T follicular helper cell (primary cell): ENCODE measurements at places on chromosomes 13 and 19.

DNA sequence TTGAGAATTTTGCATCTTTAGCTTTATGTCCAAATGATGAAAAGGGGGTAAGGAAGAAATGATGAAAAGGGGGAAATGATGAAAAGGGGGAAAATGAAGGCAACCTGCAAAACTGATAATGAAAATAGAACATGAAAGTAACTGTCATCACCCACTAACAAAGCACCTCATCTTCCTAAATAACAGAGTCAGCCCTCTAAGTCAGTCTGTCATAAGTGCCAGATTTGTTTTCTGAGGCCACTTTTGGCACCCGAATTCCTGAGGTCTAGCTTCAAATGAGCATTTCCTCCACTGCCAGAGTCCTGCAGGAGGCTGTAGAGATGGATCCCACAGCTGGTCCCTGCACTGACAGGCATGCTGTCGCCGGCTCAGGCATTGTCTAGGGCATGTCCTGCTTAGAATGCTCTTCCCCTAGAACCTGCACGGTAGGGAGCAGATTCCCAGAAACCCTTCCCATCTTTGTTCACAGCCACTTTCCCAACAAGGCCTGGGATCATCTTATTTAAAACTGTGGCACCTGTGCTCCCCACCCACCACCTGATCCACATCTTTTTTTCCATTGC is 25.3 kb downstream of the RAP2A start:
- no peak for DNase-seq

DNA sequence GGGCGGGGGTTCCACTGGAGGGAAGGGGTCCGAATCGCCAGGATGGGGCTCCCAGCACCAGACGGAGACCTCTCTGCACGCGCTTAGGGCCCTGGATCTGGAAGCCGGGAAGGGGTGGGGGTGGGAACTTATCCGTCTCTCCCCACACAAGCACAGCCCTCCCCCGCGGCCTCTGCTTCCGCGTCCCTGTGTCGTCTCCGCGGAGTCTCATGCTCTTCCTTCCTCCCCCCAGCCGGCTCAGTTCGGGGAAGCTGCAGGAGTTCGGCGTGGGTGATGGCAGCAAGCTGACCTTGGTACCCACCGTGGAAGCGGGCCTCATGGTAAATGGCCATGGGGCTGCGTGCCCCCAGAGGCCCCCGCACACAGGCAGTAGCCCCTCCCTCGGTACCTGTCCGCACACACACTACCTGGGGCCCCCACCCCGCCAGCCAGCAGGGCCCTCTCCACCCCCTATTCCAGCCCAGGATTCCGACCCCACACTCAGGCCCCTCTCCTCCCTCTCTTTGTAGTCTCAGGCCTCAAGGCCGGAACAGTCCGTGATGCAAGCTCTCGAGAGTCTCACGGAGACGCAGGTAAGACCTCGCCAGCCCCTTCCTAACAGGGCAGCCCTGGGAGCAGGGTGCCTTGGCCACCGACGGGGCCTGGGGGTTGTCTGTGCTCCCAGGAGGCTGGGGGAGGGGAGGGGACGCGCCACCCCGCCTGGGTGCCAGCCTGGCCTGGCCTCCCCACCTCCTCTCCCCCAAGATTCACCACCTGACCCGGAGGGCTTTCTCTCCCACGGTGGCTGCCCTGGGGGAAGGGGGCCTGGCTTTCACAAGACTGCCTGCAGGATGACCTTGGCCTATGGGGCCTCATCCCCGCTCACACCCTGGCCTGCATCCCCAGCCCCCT is 3.2 kb downstream of the MIDN start:
- peak; percentile 63 for DNase-seq

- DNase-seq: no peak
These were observed 128.6 kb downstream of the USP12 start for GRCh38 chr13:27043013-27043412.

DNA sequence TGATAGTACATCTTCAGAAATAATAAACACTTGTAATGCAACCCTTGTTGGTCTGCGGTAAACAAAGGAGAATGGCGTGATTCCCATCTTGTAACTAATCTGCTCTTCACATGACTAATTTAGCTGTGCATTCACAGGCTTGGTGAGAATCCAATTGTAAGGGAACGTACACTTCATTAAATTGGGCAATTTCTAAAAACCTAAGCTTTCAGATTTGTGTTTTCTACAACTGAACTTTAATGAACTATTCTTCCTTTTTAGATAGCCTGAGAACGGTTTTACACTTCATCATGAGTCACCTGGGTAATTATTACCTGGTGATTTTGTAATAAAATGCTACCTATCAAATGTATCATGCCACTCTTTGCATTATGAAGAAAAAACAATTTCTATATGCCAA is 306.9 kb downstream of the KLF5 start:
- DNase-seq: no peak

DNA sequence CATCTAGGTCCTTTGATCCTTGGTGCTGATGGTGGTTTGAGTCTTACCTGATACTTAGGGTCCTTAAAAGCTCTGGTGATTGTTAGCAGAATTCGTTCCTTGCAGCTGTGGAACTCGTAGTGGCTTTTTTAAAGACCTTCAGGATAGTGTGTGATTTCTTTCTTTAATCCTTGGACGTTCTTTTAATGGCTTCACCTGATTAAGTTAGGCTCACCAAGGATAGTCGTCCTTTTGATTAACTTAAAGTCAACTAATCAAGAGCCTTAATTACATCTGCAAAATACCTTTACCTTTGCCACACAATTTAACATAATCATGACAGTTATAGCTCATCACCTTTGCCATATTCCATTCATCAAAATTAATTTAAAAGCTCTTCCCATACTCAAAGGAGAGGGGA is 1807.7 kb downstream of the OLFM4 start:
- DNase-seq: no peak

DNA sequence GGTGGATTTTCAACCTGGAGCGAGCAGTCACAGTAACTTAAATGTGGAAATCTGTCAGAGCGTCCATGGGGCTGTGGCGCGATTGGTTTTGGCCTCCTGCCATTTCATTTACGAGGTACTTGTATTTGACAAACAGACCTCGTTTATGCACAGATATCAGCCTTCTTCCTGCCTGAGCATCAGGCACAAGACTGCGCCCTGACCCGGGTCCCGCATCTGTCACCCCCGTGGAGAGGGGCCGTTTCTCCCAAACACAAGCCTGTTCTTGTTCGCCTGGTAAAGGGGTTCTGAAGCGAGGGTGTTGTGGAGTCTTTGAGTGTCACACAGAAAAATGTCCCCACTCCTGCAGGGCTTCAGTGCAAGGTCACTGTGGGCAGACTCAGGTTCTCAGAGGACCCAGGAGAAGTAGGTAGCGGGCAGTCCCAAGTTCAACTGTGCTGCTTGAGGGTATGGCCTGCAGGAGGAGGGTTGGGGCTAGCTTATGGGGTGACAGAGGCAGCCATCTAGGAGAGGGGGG is 202.3 kb downstream of the URI1 start:
- no peak for DNase-seq

GRCh38 chr13:50677258-50677657 is 166.2 kb downstream of the DLEU7 start:
- DNase-seq: no peak

GRCh38 chr19:28020619-28021258 is 1192.2 kb downstream of the UQCRFS1 start:
- DNase-seq: no peak

DNA sequence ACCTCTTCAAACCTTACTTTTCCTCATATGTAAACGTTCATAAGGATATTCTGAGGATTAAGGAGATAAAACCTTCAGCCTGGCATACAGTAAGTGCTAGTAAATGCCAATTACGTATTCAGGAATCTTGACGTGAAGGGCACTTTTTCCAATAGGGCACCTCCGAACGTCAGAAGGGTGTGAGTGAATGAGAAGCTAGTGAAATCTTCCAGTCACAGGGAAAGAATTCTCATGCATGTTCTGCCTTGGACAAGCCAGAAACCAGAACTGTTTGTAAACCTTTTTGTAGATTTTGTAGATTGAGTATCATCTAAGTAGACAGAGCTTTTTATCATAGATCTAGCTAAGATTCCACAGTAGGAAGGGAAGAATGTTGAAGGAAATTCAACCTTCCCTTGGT is 16.5 kb downstream of the DGKH start:
- DNase-seq: no peak
